ENCODE measurements at places on chromosomes 7 and 10.

- DNase-seq: no peak
These were observed 448 bp downstream of the ITGA8 start for GRCh38 chr10:15719049-15719898.

DNA sequence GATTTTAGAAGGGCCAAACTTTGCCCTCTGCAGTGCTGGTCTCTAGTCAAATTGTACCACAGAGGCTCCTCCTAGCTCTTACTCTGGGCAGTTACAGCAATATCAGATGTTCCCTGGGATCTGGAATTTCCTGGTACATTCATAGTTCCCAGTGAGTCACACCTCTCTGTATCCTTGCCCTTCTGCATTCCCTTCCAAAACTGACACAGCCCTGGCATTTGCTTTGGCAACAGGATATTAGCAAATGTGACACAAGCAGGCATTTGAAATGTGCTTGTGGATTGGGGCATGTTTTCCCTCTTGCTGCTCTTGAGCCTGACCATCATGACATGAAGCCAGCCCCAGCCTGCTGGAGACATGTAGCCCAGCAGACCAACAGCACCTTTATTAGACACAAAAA, 284.7 kb upstream of the AKR1E2 start:
- no peak for DNase-seq

- no peak for DNase-seq
These were observed 37.6 kb downstream of the RPS24 start for GRCh38 chr10:78071140-78071856.

DNA sequence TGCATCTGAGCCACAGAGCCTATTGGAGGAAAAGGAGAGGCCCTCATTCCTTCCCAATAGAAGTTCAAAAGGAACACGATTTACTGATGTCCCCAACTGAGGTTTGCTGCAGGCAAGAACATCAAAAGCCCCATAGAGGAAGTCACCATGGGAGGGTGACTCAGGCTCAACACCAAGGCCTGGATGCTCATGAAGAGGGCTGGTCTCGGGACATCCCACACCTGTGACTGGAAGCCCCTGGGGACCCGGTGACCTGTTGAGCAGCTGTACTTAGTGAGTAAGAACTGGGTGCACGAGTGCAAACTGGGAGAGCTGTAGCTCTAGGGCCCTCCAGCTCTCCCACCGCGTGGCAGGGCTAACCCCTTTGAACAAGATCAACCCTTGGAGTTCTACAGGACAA, 38.0 kb downstream of the CYTH3 start:
- no peak for DNase-seq

- no peak for DNase-seq
These were observed 118.3 kb downstream of the LRRC4 start for GRCh38 chr7:127912901-127913300.

DNA sequence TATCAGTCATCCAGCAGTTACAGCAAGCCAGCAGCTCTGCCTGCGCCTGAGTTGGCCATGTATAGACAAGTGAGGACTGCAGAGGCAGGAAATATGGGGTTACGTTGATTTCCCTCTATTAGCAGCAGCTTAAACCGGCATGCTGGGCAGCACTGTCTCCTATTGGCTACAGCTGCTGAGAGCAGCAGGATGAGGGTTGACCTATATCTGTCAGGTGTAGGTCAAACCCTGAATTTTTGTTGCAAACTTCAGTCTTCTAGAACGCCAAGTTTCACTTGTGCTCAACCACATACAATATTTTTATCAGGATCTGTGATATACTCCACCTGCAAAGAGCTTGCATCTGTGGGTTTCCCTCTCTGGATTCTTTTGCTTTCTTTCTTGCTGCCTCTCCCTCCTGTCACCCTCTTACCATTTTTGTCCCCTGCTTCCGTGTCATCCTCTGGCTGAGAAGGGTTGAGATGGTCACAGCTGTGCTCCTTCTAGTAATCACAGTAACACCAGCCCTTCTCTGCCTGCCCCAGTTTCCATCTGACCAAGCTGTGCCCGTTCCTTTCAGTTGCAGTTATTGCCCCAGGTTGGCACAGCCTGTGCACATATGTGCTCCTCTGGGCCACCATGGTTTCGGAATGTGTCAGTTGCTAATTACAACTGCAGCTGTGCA, 23.8 kb upstream of the GLCCI1 start:
- no peak for DNase-seq

DNA sequence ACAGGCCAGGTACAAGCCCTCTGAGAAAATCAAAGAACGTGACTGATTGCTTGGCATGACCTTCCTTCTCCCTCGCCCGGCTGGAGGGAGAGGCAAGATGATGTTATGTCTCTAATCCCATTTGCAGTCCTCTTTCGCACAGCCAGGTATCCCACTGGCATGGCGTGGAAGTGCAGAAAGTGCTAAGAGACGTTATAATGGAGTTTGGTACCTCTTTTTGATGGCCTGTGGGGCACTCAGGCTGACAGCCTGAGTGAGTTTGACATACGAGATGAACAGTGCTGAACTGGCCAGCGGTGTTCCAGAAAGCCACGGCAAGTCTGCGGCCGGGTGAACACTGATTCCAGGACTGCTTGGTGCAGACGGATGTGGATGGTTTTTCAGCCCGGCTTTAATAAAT, 241.6 kb downstream of the RAB11FIP2 start:
- no peak for DNase-seq

DNA sequence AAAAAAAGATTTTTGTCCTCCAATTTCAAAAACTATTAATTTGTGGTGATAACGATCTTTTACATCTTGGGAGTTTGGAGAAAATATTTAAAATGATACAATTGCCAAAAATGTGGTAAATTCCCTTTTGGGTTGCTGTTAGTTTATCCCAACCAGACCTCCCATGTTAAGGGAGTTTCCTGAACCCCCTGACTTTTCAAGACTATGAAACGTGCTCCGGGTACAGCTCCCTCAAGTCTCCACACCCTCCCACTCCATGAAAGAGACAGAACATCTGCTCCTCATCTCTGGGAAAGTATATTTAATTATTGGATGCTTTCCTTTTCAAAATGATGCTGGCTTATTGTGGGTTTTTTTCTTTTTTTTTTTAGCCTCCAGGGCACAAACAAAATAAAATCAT, 534.6 kb upstream of the NRP1 start:
- DNase-seq: no peak

DNA sequence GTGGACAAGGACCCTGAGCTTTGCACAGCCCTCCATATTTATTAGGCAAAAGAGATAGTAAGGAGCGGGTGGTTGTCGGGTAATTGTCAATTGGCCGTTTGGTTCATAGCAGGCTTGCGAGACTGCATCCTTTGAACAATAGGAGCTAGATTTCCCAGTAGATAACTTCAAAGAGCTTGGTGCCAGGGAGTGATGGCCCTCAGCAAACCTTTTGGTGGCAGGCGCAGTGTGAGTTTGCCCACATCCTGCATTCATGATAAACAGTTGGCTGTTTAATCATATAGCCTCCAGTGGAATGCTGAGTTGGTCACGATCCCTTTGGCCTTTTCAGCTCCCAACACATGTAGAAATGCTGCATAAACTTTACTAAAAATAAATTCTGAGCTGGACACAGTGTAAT, 156.9 kb downstream of the AKR1D1 start:
- DNase-seq: no peak

GRCh38 chr10:34845070-34845469, 30.0 kb upstream of the PARD3 start:
- DNase-seq: no peak

DNA sequence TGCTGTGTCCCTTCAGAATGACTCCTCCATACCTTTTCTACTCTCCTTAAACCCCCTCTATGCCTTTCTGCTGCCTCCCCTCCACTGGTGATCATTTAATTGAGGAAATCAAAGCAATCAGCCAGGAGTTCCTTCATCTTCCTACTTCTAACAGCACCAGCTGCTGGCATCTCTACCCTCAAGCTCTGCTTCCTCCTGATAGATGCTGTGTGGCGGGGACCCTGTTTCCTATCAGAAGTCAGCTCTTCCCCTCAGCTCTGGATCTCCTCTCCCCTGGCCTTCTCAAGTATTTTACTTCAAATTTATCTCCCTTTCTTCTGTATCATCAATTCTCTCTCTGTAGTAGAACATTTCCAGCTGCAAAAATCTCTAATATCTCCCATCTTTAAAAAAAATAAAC, 183.7 kb downstream of the ELMO1 start:
- DNase-seq: no peak

- DNase-seq: no peak
These were observed 234.0 kb downstream of the ZMYND11 start for GRCh38 chr10:369221-369683.

DNA sequence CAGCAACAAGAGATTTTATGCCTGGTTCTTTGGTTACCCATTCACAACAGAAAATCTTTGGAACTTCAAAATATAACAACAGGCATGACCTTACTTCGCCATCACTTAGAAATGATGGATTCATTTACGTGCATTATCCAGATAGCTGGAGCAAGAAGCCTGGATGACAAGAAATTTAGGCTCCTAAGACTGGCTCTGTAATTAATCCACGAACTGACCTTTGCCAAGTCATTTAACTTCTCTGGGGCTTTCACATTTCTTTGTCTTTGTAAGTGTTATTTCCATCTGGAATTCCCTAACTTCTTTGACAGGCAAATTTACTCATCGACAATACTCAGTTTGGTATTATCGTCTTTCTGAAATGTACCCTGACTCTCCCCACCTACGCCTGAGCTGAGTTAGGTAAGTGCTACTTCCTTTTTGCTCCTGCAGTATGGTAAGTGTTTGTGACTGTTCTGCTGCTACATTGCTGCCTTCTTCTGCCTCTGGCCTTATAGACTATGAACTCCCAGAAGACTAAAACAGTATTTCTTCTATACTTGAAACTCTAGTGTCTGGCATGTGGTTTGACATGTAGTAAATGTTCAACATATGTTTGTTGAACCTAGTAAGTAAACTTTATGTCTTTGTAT, 5.5 kb upstream of the MDFIC start:
- no peak for DNase-seq

DNA sequence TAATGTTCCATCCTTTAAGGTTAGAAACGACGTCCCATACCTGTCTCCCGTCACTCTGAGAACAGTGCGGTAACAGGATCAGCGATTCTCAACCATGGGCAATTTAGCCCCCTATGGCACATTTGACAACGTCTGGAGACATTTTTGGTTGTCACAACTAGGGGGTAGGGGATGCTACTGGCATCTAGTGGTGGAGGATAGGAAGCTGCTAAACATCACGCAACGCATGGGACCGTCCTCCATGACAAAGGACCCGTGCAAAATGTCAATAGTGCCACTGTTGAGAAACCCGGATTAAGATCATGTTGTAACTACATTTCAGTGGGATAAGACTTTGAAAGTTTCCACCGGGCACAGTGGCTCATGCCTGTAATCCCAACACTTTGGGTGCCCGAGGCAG, 5.0 kb upstream of the PAXIP1 start:
- peak; percentile 39 for DNase-seq

- DNase-seq: no peak
These were observed 578.8 kb downstream of the NRG3 start for GRCh38 chr10:82453678-82454293.

- DNase-seq: no peak
These were observed 32.6 kb downstream of the BEND7 start for GRCh38 chr10:13496164-13496563.

DNA sequence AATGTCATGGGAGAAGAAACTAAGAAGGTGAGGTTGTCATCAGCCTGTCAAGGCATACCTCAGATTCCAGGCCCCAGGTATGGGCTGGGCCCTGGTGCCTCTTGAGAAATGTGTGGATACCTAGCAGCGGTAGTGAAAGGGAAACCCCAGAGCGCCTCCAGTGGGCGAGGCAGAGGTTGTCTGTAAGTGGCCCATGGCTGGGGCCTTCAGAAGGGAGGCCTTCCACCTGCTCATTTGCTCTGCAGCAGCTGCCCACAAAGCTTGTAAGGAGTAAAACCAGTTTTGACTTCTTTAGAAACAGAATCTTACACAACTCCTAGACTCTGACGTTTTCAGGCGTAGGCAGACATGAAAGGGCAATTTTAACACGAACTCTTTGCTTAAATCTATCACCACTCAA, 509.9 kb downstream of the PARD3 start:
- no peak for DNase-seq

GRCh38 chr7:108662783-108663362, 93.2 kb downstream of the DNAJB9 start:
- no peak for DNase-seq

- no peak for DNase-seq
These were observed 31.7 kb upstream of the OPALIN start for GRCh38 chr10:96390460-96390864.

- no peak for DNase-seq
These were observed 9.8 kb downstream of the RBP4 start for GRCh38 chr10:93591065-93591808.

GRCh38 chr7:80294346-80294745, 159.7 kb downstream of the GNAI1 start:
- no peak for DNase-seq

- peak; percentile 47 for DNase-seq
These were observed 43.6 kb downstream of the NSUN6 start for GRCh38 chr10:18607503-18608378.
